Activated CD4-positive, alpha-beta T cell treated with anti-CD3 and anti-CD28 coated beads, Interleukin-2, amount 10 ng/mL, durations not matched to agents 7 days and 5 days (primary cell): ENCODE measurements at places on chromosomes 6 and 20.

DNA sequence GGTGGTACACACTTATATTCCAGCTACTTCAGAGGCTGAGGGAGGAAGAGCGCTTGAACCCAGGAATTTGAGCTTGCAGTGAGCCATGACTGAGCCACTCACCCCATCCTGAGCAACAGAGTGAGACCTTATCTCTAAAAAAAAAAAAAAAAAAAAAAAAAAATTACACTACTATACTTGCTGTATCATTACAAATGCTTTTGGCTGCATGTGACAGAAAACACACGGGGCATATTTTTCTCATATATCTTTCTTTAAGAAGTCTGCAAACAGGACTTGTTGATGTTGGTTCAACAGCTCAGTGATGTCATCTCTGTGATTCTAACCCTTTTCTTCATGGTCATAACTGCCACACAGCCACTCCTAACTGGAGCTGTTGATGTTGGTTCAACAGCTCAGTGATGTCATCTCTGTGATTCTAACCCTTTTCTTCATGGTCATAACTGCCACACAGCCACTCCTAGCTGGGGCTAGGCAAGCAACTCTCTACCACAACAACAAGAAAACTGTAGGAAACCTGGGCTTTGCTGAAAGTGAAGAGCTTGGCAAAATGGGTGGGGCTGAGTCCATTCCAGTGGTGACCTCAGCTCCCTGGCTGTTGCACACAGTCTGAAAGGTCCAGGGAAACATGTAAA lies 19.8 kb downstream of the MTFR2 start:
- no peak for DNase-seq

GRCh38 chr6:165404697-165405096 lies 95.3 kb upstream of the C6orf118 start:
- DNase-seq = no peak

- no peak for DNase-seq
These were observed 88.4 kb downstream of the MYB start for GRCh38 chr6:135269481-135269891.

- DNase-seq = no peak
These were observed 193.9 kb downstream of the DLL1 start for GRCh38 chr6:170096803-170097504.

DNA sequence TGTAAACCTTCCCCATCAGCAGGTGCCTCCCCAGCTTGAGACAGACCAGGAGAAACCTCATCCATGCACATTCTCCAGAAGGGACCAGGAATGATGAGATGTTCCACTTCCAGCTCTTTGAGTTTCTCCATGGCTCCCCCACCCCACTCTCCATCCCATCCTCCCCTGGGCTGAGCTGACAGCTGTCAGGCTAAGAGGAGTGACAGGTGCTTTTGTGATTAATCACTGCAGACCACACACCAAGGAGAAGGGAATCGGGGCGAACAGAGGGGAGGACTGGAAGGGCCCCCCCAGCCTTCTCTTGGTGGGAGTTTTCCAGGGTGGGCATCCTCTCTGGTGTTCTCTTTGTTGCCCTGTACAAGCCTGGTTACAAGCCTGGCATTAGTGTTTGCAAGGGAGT lies 56.1 kb upstream of the ZFAND3 start:
- no peak for DNase-seq

DNA sequence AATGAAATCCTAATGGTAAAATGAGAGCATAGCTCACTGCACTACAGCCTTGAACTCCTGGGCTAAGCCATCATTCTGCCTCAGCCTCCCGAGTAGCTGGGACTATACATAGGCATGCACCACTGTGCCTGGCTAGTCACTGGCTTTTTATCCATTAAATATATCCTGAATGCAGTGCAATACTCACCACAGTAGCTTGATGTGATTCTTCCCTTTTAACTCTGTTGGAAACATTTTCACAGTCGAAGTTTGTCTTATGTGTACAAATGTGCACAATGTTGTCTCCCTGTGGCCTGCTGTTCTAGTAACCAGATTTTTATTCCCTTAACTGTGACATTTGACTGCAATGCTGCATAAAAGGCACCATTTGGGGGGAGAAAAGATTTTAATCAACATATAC lies 56.7 kb downstream of the TRMT6 start:
- DNase-seq = no peak

GRCh38 chr6:32610682-32611296 lies 21.1 kb upstream of the HLA-DRB1 start:
- no peak for DNase-seq
